ENCODE measurements at places on chromosomes 7 and 10.

GRCh38 chr7:74039337-74039736 is 11.4 kb downstream of the ELN start:
- DNase-seq = no peak

DNA sequence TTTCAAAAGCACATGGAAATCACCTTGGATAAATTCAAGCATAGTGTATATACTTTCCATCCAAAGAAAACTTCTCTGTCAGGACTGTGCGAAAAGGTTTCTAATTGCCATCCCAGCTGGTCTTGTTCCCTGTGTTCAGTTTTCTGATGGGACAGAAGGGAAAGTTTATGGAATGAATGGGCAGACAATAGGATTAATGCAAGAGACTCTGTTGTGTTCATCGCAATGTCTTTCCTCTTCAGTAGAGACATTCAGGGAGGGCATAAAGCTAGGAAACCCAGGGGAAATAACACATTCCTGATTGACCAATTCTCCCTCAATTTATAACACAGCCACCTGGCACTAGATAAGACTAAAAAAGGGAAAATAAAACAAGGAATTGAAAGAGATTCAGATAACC is 78.9 kb downstream of the CACNA2D1 start:
- DNase-seq = no peak

GRCh38 chr7:42244828-42245227 is 7.8 kb upstream of the GLI3 start:
- no peak for DNase-seq

DNA sequence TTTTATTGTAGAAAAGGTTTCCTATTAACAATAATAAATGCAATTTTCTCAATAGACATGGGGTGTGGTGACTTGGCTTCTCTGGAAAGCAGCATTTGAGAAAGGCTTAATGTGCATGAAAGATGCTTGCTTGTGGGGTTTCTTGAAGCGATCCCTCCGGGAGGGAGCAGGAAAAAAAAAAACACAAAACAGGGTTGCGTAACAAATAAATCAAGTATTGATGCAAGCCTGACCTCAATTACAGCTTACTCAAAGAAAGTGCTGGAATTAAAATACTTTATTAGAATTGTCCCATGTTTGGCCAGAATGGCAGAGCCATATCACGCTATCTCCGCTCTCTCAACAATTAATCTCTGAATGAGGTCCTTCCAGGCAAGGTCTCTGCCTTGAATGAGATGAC is 1612.5 kb downstream of the REEP3 start:
- DNase-seq = no peak

- DNase-seq = no peak
These were observed 63.7 kb downstream of the ARHGAP12 start for GRCh38 chr10:31864834-31865518.

DNA sequence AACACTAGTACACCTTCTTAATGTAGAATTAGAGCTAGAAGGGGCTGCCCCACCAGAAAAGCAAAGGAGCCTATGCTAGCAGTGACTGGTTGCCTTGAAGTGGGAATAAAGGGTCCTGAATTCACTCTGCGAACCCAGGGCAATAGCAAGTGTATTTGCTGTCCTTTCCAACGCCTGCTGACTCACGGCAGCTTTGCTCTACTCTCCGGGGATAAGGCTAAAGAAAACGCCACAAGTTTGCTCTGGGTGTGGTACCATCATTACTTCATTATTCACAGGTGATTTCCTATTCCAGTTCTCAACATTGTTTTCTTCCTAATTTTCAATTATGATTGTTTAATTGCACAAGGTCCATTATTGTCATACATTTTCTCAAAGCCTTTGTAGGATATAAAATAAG is 220.5 kb upstream of the AOAH start:
- no peak for DNase-seq

DNA sequence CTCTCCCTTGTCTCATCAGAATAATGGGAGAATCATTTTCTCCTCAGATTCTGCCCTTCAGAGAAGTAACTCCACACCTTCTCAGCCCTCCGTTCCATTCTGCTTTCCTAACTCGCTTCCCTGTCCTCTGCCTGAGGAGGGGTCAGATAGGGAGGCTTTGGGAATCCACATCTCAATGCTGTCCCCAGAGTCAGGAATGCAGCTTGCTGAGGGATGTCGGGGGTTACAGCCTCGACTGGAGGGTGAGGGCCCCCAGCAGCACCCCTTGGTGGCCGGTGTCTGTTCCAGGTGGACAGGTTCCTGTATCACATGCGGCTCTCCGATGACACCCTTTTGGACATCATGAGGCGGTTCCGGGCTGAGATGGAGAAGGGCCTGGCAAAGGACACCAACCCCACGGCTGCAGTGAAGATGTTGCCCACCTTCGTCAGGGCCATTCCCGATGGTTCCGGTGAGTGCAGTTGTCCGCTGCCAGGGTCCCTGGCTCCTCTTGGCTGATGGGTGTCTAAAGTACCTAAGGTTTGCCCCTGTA is 6.9 kb downstream of the HKDC1 start:
- no peak for DNase-seq

DNA sequence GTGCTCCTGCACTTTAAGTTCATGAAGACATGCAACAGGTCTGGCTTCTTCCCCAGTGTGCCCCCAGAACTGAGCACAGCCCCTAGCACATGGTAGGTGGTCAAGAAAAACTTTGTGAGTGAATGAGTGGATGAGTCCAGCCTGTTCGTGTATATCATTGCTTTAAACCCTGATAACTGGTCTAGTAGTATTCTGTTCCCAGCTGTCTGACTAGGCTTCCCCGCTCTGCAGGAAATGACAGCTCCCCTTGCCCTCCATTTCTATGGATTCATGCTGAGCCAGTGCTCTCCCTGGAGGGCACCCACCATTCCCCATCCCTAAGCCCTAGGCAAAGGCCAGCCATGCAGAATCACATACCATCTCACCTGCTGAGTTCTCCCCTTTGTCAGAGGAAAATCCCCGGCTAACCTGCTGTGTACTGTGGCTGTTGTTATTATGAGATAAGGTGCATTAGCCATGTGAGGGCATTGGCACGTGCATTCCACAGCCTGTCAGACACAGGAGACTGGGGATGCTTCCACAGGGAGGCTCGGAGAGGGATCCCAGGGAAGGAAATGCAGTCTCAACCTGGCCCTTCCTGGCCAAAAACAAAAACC is 698.9 kb downstream of the GRID1 start:
- DNase-seq = no peak

GRCh38 chr7:66626331-66626934 is 2.2 kb upstream of the KCTD7 start:
- no peak for DNase-seq

GRCh38 chr10:79314761-79315601 is 32.3 kb upstream of the PPIF start:
- no peak for DNase-seq

DNA sequence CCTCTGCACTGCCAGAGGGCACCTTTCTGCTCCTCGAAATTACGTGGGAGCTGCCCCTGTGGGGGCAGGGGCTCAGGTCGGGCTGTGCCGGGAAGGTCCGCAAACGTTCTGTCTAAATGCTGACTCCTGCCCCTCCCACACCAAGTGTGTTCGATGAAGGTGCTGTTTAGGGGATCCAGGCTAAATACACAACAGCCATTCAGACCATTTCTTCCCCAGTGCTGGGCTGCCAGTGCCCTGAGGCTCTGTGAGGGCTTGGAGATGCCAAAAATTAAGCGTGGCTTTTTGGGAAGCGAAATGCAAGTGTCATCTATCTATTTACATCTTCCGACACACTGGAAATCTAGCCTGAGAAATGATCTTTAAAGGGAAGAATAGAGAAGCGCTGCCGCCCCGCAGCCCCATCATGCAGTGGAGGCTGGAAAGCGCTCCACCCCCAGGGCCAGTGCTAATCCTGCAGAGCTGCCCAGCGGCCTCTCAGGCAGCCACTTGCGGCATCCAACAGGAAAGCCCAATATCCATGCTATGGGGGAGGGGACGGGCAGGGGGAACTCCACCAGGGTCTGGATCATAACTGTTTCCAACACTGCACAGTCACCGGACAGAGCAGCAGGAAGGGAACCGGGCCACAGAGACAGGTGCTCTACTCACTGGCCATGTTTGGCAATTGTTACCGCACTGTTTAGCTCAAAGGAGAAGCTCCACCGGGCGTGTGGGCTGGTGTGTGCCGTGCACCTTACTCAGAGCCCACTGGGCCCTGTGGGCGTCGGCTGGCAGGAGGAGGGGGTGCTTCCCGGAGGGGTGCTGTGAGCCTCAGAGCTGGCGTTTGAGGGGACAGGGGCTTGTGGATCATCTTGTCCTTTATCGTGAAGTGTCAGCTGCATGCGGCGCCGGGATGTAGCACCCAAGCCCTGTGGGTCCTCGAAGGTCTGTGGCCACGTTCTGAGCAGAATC is 205.5 kb downstream of the DNAJB6 start:
- no peak for DNase-seq

- no peak for DNase-seq
These were observed 253.2 kb downstream of the BMPER start for GRCh38 chr7:34158368-34159153.

GRCh38 chr7:71804256-71804655 is 607.9 kb downstream of the CALN1 start:
- no peak for DNase-seq

- no peak for DNase-seq
These were observed 46.1 kb upstream of the APBB1IP start for GRCh38 chr10:26391701-26392695.

- DNase-seq = no peak
These were observed 2.5 kb downstream of the LRCH4 start for GRCh38 chr7:100583132-100584053.

DNA sequence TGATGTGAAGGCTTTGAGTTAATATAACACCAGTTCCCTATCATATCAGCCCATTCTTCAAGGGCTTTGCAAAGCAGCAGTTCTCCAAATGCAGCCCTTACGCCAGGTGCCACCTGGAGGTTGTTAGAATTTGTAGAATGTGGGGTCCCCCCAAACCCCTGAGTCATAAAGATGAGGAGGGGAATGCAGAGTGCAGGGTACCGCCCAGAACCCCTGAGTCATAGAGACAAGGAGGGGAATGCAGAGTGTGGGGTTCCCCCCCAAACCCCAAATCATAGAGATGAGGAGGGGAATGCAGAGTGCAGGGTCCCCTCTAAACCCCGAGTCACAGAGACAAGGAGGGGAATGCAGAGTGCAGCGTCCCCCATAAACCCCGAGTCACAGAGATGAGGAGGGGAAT is 605.8 kb downstream of the PTPRN2 start:
- DNase-seq = no peak

DNA sequence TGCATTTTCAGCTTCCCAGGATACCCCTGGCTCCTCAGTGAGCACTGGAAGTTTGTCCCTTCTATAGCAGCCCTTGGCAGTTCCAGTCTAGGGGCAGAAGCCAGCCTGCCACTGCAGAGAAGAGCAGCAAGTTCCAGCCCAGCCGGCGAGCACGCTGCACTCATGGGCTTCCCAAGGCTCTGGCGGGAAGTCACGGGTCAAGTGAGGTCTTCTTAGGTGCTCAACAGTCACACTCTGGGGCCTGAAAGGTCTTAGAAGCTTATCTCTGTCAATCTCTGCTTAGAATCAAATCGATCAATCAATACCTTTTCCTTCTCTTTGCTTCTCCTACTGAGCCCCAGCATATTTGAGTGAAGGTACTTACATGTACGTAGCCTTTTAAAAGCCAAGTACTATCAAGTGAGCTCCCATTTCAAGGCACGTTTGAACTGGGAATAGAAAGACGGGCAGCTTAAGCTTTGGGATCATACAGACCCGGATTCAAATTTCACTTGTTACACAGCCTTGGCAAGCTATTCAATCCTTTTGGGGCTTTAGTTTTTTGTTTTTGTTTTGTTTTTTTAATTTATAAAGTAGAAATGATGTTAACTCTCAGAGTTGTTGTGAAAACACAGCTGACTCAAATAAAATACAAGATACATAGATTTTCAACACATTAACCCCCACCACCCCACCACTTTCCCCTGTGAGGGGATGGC is 152.6 kb upstream of the KLF14 start:
- DNase-seq = no peak

GRCh38 chr7:14687777-14688176 is 214.8 kb downstream of the DGKB start:
- DNase-seq = no peak

GRCh38 chr10:109474812-109475211 is 448.5 kb downstream of the XPNPEP1 start:
- DNase-seq = no peak

- no peak for DNase-seq
These were observed 22.4 kb downstream of the DIP2C start for GRCh38 chr10:667096-667495.

DNA sequence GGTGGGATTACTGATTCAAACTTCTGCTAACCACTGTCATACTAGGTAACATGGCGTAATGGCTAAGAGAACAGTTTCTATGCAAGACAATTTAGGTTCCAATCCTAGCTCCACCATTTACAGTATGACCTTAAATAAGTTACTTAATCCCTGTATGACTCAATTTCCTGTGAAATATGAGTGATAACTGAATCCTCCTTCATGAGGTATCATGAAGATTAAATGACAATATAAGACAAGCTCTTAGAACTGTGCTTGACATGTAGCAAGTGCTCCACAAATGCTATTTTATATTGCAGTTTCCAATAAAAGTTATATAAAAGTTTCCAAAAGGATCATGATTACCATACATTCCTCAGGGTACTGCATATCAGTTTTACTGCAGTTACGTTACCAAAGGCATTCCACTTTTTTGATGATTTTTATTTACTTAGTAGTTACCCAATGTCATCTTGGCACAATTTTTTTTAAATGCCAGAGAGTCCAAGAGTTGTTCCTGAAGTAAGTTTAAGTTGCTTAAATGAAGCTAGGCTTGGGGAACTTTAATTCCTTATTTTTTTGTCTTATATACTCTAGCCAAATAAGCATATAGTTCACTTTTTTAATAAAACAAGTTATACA is 7.1 kb downstream of the DOCK4 start:
- DNase-seq = no peak

DNA sequence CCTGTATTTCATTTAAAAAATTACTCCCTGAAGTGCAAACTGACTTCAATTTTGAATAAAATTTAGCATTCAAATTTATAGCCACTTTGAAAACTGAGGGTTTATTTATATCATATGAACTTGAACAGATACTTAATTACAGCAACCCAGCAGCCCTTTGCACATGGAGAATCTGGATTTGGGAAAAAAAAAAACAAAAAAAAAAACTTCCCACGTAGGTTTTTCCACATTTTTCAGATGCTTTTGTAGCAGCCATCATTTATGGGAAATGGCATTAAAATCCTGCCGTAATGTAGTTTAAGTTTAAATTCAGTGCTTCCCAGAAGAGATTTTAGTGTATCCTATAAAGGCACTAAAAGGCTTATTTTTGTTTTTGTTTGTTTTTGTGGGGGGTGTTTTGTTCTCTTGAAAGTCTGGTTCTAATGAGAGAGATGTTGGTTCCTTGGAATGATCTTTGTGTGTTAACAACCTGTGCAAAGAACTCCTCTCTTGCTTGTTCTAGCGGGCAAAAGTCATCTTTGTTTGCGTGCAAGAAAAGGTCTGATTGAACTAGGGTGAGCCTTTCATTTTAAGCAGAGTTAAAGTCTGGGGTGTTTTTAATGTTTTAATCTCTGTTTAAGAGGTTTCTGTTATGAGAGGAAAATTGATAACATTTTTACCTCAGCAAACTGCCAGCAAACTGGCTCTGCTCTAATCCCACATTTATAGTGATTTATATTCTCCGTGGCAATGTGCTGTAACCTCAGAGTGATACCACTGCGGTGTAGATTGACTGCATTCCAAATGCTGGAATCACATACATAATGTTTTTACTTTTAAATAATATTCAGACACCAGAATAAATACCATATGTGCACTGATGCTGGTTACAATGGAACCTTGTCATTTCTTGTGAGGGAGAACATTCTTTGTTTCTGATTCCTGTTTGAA is 105.5 kb downstream of the WNT2 start:
- no peak for DNase-seq

All from stimulated activated CD4-positive, alpha-beta T cell treated with anti-CD3 and anti-CD28 coated beads, TNF-alpha, amount 100 ng/mL, for 1 hour (primary cell).